ENCODE measurements at places on chromosomes 5 and 9.
A peak's percentile ranks its signal among the peaks of the same experiment; 100 is the strongest.

- no peak for DNase-seq
Measured at GRCh38 chr5:154758493-154758892, 3.3 kb downstream of the LARP1 start.

- DNase-seq = no peak
Measured at GRCh38 chr5:35143841-35144240, 86.4 kb downstream of the PRLR start.

- no peak for DNase-seq
Measured at GRCh38 chr5:76174101-76174500, 90.9 kb downstream of the SV2C start.

- DNase-seq = no peak
Measured at GRCh38 chr5:149301049-149301743, 29.5 kb downstream of the AFAP1L1 start.

DNA sequence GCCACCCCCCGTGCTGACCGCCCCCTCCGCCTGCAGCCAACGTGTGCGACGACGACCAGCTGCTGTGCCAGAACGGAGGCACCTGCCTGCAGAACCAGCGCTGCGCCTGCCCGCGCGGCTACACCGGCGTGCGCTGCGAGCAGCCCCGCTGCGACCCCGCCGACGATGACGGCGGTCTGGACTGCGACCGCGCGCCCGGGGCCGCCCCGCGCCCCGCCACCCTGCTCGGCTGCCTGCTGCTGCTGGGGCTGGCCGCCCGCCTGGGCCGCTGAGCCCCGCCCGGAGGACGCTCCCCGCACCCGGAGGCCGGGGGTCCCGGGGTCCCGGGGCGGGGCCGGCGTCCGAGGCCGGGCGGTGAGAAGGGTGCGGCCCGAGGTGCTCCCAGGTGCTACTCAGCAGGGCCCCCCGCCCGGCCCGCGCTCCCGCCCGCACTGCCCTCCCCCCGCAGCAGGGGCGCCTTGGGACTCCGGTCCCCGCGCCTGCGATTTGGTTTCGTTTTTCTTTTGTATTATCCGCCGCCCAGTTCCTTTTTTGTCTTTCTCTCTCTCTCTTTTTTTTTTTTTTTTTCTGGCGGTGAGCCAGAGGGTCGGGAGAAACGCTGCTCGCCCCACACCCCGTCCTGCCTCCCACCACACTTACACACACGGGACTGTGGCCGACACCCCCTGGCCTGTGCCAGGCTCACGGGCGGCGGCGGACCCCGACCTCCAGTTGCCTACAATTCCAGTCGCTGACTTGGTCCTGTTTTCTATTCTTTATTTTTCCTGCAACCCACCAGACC lies 80.2 kb downstream of the NTNG2 start:
- peak; percentile 22 for DNase-seq

- DNase-seq = no peak
Measured at GRCh38 chr5:39266442-39266841, 47.1 kb upstream of the FYB1 start.

GRCh38 chr5:66540078-66540477 lies 56.1 kb upstream of the MAST4 start:
- no peak for DNase-seq

- no peak for DNase-seq
Measured at GRCh38 chr5:171593976-171594375, 174.5 kb downstream of the FGF18 start.

DNA sequence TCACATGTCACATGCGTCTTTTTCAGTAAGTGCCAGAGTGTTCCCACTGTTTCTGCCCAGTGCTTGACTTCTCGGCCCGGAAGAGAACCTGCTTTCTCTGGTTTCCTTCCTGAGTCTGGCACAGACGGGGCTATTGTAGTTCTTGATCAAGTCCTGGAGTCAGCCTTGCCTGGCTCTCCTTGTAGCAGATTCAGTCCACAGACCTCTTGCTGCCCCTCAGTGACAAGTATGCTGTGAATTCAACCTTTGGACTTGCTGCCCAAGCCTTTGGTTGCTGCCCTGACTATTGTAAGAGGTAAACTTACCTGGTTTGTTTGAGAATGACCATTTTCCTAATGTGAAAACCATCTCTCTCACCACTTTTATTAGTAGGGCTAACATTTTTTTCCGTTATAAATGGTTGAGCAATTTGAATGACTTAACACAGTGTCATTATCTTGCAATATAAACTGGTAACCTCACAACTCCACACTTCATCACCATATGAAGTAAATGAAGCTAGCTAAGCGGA lies 24.7 kb downstream of the ZBTB34 start:
- no peak for DNase-seq

- no peak for DNase-seq
Measured at GRCh38 chr5:31996909-31997308, 177.2 kb downstream of the GOLPH3 start.

DNA sequence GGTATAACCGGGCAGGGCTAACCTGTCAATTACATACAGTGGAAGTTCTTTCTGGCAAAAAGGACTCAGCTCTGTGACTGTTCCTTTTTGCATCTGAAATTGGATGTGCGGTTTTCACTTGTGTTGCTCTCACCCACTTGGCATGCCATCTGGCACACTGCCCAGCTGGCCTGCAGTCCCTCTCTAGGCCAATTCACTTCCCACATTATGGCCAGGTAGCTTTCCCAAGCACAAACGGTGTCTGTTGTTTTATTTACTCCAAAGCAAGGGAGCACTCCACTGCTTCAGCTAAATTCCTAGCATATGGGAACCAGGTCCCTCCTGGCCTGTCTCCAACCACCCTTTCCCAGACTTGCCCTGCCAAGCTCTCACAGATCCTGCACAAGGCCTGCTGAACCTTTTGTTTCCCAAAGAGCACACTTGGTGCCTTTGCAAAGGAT lies 132.5 kb downstream of the SEMA6A start:
- DNase-seq = no peak

GRCh38 chr5:61878471-61878870 lies 427.5 kb upstream of the KIF2A start:
- DNase-seq = no peak

- DNase-seq = no peak
Measured at GRCh38 chr5:125877248-125877647, 546.0 kb upstream of the GRAMD2B start.

- DNase-seq = no peak
Measured at GRCh38 chr5:15835514-15835913, 335.5 kb downstream of the FBXL7 start.

DNA sequence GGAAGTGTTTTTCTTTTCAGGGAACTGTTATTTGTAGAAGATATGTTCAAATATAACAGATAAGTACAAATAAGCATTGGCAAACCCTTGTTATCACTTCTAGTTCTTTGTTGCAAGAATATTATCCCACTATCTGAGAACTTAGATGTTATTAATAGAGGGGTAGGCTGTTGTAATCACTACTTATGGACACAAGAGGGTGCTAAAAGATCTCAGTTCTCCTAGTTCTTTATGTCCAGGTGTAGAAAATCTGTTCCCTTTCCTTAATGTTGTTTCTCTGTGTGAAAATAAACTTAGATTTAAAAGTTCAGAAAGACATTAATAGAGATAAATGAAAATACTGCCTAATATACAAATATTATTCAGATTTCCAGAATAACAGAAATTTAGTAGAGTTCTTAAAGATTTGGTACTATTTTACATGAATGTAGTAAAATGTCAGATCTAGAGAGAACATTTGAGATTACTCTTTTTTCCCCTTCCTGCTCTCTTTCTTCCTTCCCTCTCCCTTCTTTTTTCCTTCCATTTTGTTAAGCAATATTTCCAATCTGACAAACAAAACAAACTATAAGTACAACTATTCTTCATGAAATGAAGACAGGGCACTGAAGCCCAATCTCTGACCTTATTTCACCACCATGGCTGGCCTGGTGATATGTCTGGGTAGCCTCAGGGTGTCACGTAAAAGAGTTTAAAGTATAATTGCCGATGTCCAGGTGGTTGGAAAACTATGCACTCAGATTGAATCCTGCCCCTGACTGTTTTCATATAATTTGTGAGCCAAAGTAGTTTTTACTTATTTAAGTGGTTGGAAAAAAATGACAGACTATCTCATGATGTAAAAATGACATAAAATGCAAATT lies 43.6 kb upstream of the C5orf46 start:
- no peak for DNase-seq

- no peak for DNase-seq
Measured at GRCh38 chr5:154485850-154486426, 7.9 kb upstream of the HAND1 start.

GRCh38 chr9:38683336-38683735 lies 36.6 kb downstream of the FAM240B start:
- DNase-seq = no peak

GRCh38 chr9:71793386-71794105 lies 25.2 kb upstream of the CEMIP2 start:
- no peak for DNase-seq

GRCh38 chr5:80255811-80256712 lies at the start of gene SERINC5:
Gene SERINC5 (minus strand): TSS chr5:80256048. CDS start chr5:80255922, 126 bp downstream.
- peak; percentile 73 for DNase-seq

GRCh38 chr9:93354451-93354850 lies 97.0 kb upstream of the FAM120A start:
- DNase-seq = no peak

- DNase-seq = no peak
Measured at GRCh38 chr9:104927216-104927911, 591 bp downstream of the ABCA1 start.

DNA sequence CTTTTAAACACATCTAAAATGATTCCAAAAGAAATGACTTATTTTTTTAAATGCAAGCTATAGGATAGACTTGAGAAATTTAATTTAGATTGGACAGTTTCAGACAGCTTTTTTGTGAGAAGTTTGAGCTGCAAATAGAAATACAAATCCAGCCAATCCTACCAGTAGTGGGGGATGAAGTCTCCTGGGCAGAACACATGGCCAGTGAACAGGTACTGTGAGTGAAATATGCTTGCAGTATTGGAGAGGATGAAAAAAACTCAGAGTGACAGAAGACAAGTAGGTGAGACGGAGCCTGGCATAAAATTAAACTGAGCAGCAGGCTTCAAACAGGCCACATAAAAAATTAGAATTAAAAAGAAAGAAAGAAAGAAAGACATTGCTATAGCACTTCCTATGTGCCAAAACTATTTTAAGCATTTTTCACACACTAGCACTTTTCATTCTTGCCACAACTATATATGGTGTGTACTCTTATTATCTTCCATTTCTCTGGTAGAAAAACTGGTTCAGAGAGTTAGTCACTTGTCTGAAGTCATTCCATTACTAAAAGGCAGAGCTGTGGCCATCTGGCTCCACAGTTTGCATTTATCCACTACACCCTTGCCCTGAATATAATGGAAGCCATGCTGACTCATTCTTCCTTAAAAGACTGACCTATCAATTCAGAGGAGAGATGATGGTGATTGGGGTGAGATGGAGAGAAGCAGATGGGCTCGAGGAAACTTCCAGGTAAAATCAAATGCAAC lies 310.2 kb upstream of the CTNND2 start:
- no peak for DNase-seq

DNA sequence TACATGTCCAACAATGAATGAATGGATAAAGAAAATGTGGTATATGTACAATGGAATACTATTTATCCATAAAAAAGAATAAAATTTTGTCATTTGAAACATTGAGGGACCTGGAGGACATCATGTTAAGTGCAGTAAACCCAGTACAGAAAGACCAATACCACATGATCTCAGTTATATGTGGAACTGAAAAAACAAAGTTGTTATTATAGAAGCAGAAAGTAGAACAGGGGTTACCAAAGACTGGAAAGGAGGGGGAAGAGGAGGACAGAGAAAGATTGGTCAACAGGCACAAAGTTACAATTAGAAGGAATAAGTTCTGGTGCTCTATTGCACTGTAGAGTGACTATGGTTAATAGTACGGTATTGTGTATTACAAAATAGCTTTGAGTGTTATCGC lies 233.8 kb downstream of the SEMA6A start:
- DNase-seq = no peak

- no peak for DNase-seq
Measured at GRCh38 chr5:78841767-78842166, 143.3 kb downstream of the ARSB start.

DNA sequence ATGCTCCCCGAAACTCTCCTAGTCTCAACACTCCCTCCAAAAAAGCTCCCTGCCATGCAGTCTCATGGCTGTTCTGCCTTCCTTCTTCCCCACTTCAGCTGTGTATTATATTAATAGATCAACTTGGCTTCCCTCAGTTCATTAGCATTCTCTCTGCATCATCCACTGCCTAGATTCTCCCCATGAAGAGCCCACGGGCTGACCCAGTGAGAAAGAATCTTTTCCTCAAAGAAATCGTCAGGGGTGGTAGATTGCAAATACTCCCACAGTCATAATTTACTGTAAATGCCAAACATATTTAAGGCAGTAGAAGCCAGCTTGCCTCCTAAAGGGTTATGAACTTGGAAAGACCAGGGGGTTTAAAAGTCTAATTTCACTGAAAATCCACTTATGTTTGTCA lies 33.5 kb downstream of the GNA14 start:
- no peak for DNase-seq

DNA sequence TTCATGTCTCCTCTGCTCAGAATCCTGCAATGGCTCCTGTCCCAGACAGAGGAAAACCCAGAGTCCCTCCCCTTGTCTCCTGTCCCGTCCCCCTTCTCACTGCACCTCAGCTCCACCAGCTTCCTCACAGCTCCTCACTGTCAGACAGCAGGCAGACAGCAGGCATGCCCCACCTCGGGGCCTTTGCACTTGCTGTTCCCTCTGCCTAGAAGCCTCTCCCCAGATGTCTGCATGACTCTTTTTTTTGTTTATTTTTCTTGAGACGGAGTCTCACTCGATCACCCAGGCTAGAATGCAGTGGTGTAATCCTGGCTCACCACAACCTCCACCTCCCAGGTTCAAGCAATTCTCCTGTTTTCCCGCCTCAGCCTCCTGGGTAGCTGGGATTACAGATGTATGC lies 8.8 kb upstream of the SLC6A7 start:
- DNase-seq = no peak

GRCh38 chr9:134891053-134891452 lies 10.4 kb downstream of the FCN2 start:
- DNase-seq = no peak

GRCh38 chr5:132760049-132760420 lies 12.8 kb downstream of the CCNI2 start:
- no peak for DNase-seq

GRCh38 chr5:36948041-36948440 lies 71.5 kb downstream of the NIPBL start:
- no peak for DNase-seq

- DNase-seq = no peak
Measured at GRCh38 chr9:133991214-133991921, 756 bp downstream of the VAV2 start.

DNA sequence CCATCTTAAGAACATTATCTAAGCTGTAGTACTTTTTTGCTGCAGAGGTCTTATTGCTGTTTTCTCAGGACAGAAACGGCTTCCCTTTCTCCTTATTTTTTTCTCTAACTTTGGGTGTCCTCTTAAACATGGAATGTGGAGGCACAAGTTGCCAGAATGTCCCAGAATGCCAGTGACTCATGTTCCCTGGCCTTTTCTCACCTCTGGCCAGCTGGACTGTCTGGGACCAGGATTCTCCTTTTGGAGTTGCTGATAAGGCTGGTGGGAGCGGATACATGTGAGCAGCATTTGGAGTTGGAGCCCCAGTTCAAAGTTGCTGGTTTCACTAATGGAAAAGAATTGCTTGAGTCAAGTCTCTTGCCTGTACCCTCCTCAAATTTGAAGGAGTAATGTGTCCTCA lies 112.8 kb downstream of the ARHGAP26 start:
- no peak for DNase-seq

Measured in activated CD4-positive, CD25-positive, alpha-beta regulatory T cell (primary cell).